ENCODE measurements at places on chromosomes 4 and X.

DNA sequence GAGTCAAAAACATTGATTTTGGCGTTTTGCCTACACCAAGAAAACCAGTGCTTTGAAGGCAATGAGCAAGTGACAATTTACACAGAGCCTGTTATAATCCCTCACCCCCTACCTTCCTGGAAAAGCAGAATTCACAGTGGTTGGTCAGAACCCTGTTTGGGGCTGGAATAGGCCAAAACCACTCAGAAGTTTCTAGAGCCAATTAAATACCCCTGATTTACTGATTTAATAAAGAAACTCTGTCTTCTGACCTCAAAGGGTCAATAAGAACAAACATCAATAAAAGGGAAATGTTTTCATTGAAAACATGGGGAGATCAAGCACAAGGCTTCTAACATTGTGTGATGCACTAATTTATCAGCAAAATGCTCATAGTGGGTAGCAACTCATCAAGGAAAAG is 116.3 kb downstream of the UNC5C start:
- no peaks in the 10 kb centered on the region for H3K36me3 ChIP-seq
- H3K4me3 ChIP-seq = no peak overlapping the region
- no peaks in the 10 kb centered on the region for H3K27me3 ChIP-seq
- H3K27ac ChIP-seq = no peak overlapping the region

GRCh38 chr4:10589321-10589720 is 95.2 kb downstream of the CLNK start:
- H3K4me3 ChIP-seq = no peak overlapping the region
- H3K27me3 ChIP-seq = no peaks in the 10 kb centered on the region
- no peak overlapping the region for H3K27ac ChIP-seq

DNA sequence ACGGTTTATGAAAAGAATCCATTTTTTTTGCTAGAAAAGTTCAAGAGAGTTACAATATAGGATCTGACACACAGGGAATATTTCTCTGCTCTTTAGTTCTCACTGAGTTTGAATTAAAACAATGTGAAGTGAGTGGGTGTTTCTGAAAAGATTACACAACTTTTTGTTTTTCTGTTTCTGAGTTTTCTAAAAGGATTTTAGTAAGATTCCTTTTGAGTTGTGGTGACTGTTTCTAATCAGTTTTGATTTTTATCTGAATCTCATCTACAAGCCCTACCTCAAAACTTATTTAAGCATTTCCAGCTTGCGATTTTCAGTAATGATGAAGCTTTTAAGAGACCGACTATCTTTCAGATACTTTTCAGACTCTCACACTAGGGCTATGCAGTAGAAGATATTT is 141.7 kb downstream of the GPAT3 start:
- H3K27ac ChIP-seq = no peak overlapping the region
- no peak for DNase-seq
- no peak overlapping the region for H3K4me3 ChIP-seq
- no peaks in the 10 kb centered on the region for H3K27me3 ChIP-seq

- DNase-seq = no peak
- H3K36me3 ChIP-seq = no peaks in the 10 kb centered on the region
- no peak overlapping the region for H3K27ac ChIP-seq
- no peaks in the 10 kb centered on the region for H3K4me1 ChIP-seq
Measured at GRCh38 chr4:88097781-88098180, 60.7 kb downstream of the ABCG2 start.

DNA sequence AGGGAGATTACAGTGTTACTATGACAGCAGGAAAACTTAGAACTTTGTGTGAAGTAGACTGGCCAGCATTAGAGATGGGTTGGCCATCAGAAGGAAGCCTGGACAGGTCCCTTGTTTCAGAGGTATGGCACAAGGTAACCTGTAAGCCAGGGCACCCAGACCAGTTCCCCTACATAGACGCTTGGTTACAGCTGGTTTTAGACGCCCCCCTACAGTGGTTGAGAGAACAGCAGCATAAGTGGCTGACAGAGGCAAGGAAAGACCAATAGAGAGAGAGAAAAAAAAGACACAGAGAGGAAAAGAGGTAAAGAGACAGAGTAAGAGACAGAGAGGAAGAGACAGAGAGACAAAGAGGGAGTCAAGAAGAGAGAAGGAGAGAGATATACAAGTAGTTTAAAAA is 144.5 kb downstream of the GC start:
- H3K4me3 ChIP-seq = no peak overlapping the region
- DNase-seq = no peak
- H3K36me3 ChIP-seq = no peaks in the 10 kb centered on the region
- no peaks in the 10 kb centered on the region for H3K27me3 ChIP-seq
- H3K27ac ChIP-seq = no peak overlapping the region

DNA sequence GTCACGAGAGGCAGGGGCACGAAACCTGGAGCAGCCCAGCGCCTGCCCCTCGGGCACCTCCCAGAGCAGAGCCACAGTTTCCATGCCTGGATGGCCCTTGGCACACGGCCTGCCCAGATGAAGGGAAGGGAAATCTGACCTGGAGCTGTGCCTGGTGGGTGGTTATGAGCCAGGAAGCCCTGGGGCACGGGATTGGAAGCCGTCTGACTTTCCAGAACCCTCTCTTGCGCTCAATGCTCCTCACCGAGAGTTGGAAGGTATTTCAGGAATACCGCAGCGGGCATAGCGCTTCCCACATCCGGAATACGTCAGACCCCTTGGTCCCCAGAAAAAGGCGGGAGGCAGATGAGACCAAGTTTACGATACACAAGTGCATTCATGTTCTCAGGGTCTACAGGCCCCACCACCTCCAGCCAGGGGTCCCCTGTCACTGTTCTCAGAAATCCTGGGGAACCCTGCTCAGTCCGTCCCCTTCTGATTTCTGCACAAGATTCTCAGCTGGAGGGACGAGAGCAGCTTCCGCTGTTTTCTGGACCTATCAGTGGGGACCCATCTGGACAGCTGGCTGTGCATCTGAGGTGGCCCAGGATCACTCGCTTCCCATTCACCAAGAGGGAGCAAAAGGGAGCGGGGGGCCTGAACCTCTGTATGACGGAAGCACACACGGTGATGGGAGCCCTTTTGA is 172.9 kb downstream of the AFAP1 start:
- peaks cover 10% of the 10 kb centered on the region for H3K4me1 ChIP-seq
- peaks cover 19% of the 10 kb centered on the region for H3K36me3 ChIP-seq
- no peaks in the 10 kb centered on the region for H3K27me3 ChIP-seq
- H3K27ac ChIP-seq = no peak overlapping the region
